Naive thymus-derived CD4-positive, alpha-beta T cell (primary cell): ENCODE measurements at places on chromosomes 7 and 10. TPM values are rescaled to one million over a fixed set of nuclear protein-coding genes. Genes with fewer than 3 reads are reported as not detected.

DNA sequence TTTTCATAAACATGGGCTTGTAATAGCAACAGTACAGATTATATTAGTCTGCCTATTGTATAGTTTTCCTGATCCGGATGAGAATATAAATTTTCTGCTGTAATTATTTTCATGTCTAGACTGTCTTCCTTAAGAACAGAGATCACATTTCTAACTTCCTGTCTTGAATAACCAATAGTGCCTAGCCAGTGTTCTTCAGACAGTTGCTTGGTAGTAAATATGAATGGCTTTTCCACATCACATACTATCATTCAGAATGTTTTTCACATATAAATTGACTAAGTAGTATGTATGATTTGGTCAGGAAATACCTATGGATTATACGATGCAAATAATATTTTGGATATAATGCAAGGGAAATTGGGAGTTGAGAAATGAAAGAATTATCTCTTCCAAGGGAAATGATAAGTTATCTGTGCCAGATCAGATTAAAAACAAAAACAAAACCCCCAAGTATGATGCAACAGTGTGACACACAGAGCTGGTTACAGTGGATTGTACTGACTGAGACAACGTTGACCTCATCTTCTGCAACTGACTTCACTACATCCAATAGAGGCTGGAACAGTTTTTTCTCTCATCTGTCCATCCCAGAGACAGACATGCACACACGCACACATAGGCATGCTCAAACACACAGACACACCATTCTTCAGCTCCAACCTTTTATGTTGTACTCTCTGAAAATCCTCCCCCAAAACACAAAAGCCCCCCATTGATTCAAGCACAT, 16.4 kb downstream of the ITGA8 start:
- H3K4me1 ChIP-seq, result no peaks in the 10 kb centered on the region
- H3K27ac ChIP-seq, result no peak overlapping the region
- no peaks in the 10 kb centered on the region for H3K27me3 ChIP-seq
- DNase-seq, result no peak
- no peak overlapping the region for H3K4me3 ChIP-seq

DNA sequence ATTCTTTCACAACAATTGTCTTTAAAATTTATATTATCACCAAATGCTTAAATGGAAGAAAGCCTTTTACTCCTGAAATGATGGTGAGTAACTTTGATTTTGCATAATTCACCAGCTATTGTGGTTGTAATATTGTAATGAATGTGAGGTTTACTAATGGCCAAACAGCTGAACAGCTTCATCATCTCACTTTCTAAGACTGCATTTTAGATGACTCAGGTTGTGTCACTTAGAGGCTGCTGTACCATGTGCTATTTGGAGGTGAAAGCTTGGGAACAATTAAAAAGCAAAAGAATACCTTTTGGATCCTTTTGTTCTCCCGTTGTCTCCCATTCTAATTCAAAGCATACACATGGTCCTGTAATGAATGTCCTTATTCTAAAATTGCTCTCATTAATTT, 604.0 kb upstream of the PFKP start:
- no peaks in the 10 kb centered on the region for H3K27me3 ChIP-seq
- H3K27ac ChIP-seq, result no peak overlapping the region
- no peaks in the 10 kb centered on the region for H3K4me1 ChIP-seq
- H3K36me3 ChIP-seq, result no peaks in the 10 kb centered on the region
- no peak for DNase-seq
- H3K4me3 ChIP-seq, result no peak overlapping the region

DNA sequence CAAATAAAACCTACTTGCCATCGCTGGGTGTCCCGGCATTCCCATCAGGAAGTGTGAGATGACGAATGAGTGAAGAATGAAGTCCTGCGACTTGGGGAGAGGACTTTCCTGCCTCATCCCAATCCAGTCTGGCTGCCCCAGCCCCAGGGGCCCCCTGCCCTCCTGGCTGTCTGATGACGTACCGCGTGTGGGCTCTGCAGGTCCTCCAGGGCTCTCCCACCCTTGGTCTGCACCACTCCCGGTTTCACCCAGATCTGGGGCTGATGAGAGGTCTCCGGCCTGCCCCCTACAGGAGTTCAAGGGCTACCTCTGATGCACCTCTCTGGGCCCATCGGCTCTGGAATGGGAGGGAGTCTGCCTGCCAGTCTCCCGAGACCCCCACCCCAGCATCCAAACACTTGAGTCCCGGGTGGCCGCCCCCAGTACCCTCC, 9.8 kb downstream of the ATP6V1F start:
- no peak overlapping the region for H3K4me3 ChIP-seq
- no peaks in the 10 kb centered on the region for H3K36me3 ChIP-seq
- DNase-seq, result no peak
- H3K27ac ChIP-seq, result no peak overlapping the region
- H3K27me3 ChIP-seq, result no peaks in the 10 kb centered on the region
- no peaks in the 10 kb centered on the region for H3K4me1 ChIP-seq

DNA sequence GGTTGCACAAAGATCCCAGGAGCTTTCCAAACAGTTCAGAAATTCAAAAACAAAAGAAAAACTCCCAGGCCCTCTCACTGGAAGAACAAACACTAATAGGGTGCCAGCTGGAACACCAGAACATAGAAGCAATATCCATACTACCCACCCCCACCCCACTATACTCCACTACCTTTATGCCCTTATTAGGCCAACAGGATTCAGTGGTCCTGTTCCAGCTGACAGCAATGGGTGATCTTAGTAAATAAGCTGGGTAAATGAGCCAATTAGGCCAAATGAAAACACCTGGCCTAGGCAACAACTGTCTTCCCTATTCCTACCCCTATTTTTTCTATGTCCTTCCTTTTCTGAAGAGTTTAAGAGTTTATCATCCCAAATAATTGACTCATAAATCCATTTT, 11.7 kb downstream of the NOC3L start:
- no peak overlapping the region for H3K4me3 ChIP-seq
- H3K27me3 ChIP-seq, result no peaks in the 10 kb centered on the region
- no peak for DNase-seq
- H3K4me1 ChIP-seq, result no peaks in the 10 kb centered on the region

DNA sequence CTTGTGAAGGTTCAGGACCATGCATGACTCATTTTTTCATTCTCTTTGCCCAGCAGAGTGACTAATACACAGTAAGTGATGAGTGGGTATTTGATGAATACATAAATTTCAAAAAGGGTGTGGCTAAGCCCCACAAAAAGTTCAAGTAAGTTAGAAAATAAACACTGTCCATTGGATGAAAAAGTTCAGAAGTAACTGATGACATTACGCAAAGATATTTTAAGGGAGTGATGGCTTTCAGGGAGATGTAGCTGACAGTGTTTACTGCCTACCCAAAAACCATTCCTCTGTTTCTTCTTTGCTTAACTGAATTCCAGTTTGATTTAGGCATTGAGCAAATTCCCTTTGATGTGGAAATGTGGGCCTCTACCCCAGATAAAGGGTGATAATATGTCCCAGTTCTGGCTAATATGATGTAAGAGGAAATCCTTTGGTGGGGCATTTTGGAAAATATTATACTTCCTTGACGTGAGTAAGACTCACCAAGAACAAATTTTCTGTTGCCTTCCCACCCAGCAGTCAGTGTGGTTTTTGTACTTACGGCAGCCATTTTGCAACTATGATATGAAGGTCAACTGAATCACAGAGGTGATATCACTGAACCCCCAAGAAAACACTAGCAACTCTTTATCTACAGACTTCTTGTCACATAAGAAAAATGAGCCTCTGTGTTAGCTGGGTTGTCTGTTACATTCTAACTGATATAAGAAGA, 29.0 kb upstream of the EBLN1 start:
- peak overlapping the region; percentile 17 for H3K27ac ChIP-seq
- H3K36me3 ChIP-seq, result no peaks in the 10 kb centered on the region
- H3K4me1 ChIP-seq, result no peaks in the 10 kb centered on the region

GRCh38 chr10:85661123-85661522, 705.5 kb downstream of the GRID1 start:
- H3K4me1 ChIP-seq, result no peaks in the 10 kb centered on the region
- no peak overlapping the region for H3K27ac ChIP-seq
- H3K27me3 ChIP-seq, result no peaks in the 10 kb centered on the region
- no peak for DNase-seq

- no peaks in the 10 kb centered on the region for H3K4me1 ChIP-seq
- no peak for DNase-seq
- H3K4me3 ChIP-seq, result no peak overlapping the region
Measured at GRCh38 chr7:83655951-83656556, 7.1 kb upstream of the SEMA3E start.

The GIMAP2 gene
- total RNA-seq, result 286 TPM

- H3K36me3 ChIP-seq, result no peaks in the 10 kb centered on the region
- H3K4me3 ChIP-seq, result no peak overlapping the region
- no peak for DNase-seq
- no peaks in the 10 kb centered on the region for H3K27me3 ChIP-seq
- H3K27ac ChIP-seq, result no peak overlapping the region
Measured at GRCh38 chr7:66333443-66333842, 128.3 kb downstream of the TPST1 start.

The GDF2 gene
- total RNA-seq, result not detected

GRCh38 chr10:13404791-13405190, 56.7 kb upstream of the SEPHS1 start:
- H3K27ac ChIP-seq, result no peak overlapping the region
- DNase-seq, result no peak
- H3K36me3 ChIP-seq, result no peaks in the 10 kb centered on the region
- H3K27me3 ChIP-seq, result no peaks in the 10 kb centered on the region
- no peak overlapping the region for H3K4me3 ChIP-seq

The LFNG gene
- 153 TPM for total RNA-seq

The SVOPL gene
- total RNA-seq, result 0.36 TPM in 1 of 2 replicates, not detected in the other

- no peaks in the 10 kb centered on the region for H3K27me3 ChIP-seq
- H3K4me3 ChIP-seq, result no peak overlapping the region
- H3K36me3 ChIP-seq, result no peaks in the 10 kb centered on the region
Measured at GRCh38 chr7:155867734-155868400, 55.6 kb upstream of the SHH start.

The CYCS gene
- 130 TPM for total RNA-seq

The C10orf53 gene
- not detected for total RNA-seq

DNA sequence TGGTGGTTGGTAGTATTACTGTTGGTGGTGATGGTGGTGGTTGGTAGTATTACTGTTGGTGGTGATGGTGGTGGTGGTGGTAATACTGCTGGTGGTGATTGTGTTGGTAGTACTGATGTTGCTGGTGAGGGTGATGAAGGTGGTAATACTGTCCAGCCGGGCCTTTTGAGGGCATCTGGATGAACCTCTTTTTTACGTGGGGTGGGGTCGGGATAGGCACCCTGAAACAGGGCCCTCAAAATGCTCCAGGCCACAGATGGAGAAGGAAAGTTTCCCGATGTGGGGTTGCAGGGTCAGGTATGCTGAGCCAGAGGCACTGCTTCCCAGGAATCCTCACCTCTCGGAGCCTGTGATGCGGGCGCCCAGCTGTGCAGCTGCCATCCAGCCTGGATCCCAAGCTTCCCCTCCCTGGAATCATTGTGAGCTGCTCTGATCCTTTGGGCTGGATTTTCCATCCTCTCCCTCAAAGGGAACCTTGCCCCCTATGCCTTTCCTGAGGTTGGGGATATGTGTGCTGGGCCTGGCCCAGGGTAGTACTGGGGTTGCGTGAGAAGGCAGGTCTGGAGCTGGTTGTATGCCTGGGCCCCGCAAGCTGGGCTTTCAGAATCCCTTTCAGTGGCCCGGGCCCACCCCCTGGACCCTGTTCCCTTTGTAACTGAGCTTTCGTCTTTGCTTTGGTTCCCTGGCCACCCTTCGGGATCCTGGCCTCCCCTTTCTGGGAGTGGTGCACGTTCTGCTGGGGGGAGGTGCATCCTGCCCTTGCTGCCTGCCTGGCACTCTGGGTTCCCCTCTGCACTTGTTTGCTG, 43.3 kb downstream of the DOCK1 start:
- no peak overlapping the region for H3K27ac ChIP-seq
- H3K36me3 ChIP-seq, result no peaks in the 10 kb centered on the region
- H3K4me1 ChIP-seq, result no peaks in the 10 kb centered on the region
- no peaks in the 10 kb centered on the region for H3K27me3 ChIP-seq
- no peak overlapping the region for H3K4me3 ChIP-seq

DNA sequence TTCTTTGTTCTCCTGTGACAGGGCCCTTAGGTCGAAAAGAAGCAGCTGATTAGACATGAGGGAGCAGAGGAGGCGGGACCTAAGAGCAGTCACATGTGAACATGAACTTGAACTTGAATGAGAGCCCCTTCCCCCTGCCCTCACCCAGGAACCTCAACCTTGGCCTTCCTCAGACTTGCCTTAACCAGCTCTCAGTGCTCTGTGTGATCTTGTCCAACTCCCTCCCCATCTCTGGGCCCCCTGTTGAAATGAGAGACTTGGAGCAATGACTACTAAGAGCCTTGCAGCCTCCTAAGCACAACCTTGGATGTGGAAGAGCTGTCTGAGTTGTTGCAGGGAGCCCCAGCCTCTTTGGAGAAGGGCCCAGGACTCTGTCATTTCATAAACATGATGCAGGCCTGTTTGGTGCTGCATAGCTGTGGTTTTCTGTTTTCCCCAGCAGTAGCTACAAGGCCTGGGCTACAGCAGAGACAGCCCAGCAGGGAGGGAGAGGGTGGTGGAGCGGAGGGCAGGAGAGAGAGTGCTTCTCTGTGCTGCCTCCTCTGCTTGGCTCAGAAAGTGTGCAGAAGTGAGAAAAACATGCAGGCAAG, 123.9 kb upstream of the ZMIZ1 start:
- no peaks in the 10 kb centered on the region for H3K27me3 ChIP-seq
- no peak overlapping the region for H3K4me3 ChIP-seq
- no peaks in the 10 kb centered on the region for H3K4me1 ChIP-seq
- no peaks in the 10 kb centered on the region for H3K36me3 ChIP-seq
- peak overlapping the region; percentile 29 for H3K27ac ChIP-seq
- peak; percentile 33 for DNase-seq
